ENCODE measurements at places on chromosomes 16 and 17.
A peak's percentile ranks its signal among the peaks of the same experiment; 100 is the strongest.

- DNase-seq: no peak
These were observed 432.2 kb downstream of the MAF start for GRCh38 chr16:79168321-79168720.

DNA sequence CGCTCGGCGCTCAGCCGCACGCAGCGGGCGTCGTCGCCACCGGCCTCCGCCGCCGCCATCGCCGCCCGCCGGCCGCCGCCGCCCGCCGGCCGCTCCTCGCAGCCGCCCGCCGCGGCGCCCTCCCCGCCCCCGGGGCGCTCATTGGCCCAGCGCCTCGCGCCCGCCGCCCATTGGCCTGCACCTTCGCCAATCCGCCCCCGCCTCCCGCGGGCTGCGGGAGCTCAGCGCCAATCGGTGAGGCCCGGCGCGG is at the start of gene PGP:
Gene PGP (minus strand): TSS at position 122 of the 250 bp plus-strand sequence. CDS start 63 bp downstream, at position 59.
- DNase-seq: no peak

DNA sequence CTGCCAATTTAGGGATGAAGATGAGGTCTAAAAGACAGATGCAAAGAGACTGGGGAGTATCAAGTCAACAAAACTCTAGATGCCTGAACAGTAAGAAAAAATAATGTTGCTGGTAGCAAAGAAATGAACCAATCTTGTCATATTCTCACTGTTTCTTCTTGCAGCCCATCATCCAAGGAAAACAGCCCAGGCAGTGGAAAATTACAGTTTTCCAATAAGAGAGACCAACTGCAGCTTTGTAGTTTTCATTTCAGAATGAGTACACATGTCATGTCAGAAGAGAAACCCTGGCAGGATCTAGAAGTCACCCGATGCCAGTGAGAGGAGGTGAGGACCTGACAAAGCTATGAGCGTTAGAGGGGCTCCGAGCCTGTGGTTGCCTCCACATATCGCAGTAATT is 500.4 kb upstream of the PSMD7 start:
- no peak for DNase-seq

DNA sequence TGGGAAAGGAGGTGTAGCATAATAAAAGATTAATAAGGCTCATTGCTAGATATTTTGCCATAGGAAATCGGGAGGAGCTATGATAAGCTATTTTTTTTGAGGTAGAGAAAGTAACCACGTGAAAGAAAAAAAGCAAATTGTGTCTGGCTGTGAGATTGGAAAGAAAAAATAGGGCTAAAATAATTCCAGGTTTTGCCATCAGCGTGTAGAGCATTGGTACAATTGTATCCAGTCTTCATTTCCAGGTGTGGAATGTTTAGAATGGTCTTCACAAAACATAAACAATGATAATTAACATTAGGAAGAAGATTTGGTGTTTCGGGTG is 1.1 kb downstream of the TANC2 start:
- no peak for DNase-seq

GRCh38 chr16:2496223-2497115 is 17.3 kb upstream of the ATP6V0C start:
- DNase-seq: no peak

- no peak for DNase-seq
These were observed 24.9 kb downstream of the BAHCC1 start for GRCh38 chr17:81419886-81420768.

GRCh38 chr17:66822009-66822408 is 12.9 kb upstream of the CACNG5 start:
- no peak for DNase-seq

GRCh38 chr16:86498671-86499439 is 11.5 kb upstream of the FOXF1 start:
- DNase-seq: no peak

- no peak for DNase-seq
These were observed 85.6 kb downstream of the WNT3 start for GRCh38 chr17:46732754-46733398.

DNA sequence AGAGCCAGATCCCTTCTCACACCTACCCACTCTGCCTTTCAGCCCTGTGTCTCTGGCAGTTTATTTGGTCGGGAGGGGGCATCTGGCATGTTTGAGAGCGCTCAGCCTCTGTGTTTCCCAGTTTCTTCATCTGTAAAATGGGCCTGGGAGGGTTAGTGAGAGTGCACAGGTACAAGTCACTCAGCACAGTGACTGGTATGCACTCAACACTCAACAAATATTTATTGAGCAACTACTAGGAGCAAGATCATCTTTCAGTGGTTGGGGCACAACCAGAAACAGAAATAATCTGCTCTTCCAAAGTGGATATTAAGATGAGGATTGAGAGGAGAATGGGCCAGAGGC is 13.7 kb upstream of the SRCIN1 start:
- peak; percentile 21 for DNase-seq

- no peak for DNase-seq
These were observed 73.7 kb downstream of the CNGB1 start for GRCh38 chr16:57897053-57897784.

DNA sequence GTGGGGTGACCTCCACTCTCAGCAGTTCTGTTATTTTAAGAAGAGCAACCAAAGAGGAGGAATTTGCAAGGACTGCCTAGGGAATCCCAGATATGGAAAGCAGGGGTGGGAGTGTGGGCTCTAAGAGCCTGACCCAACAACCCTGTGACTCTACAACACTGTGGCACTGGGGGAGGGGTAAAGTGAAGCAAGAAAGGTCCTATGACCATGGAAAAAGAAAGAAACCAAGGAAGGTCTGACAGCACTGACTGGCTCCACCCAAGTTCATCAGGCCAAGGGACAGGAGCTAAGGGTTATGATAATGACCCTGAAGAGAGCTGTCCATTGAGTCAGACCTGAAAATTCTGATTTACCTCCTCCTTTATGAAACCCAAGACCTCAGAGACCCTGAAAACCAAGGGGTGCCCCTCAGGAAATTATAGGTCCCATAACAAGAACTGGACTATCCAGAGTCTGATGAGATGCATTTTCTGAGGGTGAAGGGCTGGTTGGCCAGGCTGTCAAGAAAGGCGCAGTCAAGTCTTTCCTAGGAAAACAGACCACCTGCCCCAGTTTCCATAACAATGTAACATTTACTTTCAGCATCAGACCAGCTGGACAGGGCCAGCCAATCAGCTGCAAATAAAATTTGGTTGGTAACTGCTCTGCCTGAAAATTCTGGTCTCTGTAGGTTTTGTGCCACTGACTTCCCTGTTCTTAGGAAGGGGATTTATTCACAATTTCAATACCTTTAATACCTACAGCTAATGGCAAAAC is 53.8 kb upstream of the MTMR4 start:
- no peak for DNase-seq

- no peak for DNase-seq
These were observed 112.7 kb upstream of the CREBBP start for GRCh38 chr16:3993052-3993785.

- no peak for DNase-seq
These were observed 75.1 kb upstream of the GPRC5B start for GRCh38 chr16:19959736-19960135.

DNA sequence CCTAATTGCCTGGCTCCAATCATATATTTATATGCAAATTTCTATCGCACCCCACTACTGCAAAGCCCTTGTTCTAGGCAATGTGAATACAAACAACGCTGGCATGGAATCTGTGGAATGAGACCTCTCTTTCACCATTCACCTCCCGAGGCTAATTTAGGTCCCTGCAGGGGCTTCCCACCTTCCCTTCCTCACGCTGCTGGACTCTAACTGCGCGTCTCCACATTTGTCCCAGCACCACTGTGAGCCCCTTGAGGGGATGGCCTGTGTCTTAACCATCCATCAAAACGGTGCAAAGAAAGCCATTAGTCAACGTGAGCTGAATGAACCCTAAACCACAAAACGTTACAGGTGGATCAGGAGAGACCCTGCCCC is 1.6 kb downstream of the TMEM114 start:
- no peak for DNase-seq

- DNase-seq: no peak
These were observed 26.3 kb downstream of the STAT5B start for GRCh38 chr17:42249681-42250446.

GRCh38 chr17:32123782-32124181 is 18.5 kb upstream of the RHOT1 start:
- no peak for DNase-seq

DNA sequence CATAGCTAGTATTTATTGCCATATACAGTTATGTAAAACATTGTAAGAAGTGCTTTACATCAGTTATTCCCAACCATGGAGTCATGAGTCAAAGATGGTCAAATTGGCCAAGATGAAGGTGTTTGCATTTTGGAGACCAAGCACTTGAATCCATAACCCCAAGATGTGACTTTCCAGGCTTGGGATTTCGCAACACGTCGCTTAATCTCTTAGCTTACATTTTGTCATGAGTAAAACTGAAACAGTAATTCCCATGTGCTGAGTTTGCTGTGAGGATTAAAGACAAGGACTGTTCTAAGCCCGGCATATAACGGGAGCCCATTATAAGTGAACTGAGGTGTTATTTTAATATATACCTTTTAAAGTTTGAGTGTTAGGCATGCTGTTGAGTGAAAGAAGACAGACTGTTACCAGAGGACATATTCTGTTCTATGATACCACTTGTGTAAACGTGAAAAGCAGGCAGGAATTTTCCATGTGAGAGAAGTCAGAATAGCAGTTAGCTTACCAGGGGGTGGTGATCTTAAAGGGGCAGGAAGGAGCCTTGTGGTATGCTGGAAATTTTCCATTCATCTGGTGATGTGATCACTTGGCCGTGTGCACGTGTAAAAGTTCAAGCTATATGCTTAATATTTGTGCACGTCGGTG is 484.9 kb downstream of the WWOX start:
- DNase-seq: no peak

DNA sequence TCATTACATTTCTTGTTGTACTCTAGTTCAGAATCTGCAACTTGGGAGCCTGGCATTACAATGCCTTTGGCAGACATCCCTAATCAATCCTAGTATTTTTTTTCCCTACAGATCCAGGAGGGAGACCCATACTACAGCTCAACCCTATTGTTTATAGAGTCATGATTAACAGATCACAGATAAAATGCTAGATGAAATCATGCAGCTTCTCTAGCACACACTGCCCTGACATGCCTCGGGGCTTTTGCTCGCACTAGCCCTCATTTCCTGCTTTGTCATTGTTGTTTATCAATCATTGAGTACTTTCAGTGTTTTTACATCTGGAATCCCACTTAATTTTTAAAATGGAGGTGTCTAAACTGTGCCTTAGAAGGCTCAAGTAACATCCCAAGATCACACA is 412.5 kb downstream of the CA10 start:
- DNase-seq: no peak

DNA sequence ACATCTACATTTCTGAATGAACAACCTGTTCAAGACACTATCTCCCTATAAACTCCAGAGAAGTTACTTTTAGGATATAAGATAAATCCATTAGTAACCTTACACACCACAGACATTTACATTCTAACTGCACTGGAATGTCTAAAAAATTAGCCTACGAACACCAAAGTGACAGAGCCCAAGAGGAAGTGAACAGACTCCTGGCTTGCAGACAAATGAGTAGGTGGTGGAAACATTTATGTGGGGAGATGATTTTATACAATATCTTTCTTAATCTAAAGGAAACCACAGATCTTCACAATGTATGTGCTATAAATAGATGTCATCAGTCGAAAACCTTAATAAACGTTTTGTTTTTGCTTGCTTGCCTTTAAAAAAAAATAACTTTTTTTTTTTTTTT is 18.8 kb downstream of the ZNF652 start:
- DNase-seq: no peak

DNA sequence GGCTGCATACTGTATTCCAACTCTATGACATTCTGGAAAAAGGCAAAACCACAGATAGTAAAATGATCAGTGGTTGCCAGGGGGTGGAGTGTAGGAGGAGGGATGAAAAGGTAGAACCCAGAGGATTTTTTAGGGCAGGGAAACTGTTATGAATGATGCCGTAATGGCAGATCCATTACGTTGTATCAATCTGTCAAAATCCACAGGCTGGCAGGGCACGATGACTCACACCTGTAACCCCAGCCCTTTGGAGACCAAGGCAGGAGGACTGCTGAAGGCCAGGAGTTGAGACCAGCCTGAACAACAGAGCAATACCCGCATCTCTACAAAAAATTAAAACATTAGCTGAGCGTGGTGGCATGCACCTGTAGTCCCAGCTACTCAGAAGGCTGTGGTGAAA is 91.8 kb downstream of the RMI2 start:
- no peak for DNase-seq

GRCh38 chr16:4426021-4426684 is 485 bp downstream of the DNAJA3 start:
- no peak for DNase-seq

DNA sequence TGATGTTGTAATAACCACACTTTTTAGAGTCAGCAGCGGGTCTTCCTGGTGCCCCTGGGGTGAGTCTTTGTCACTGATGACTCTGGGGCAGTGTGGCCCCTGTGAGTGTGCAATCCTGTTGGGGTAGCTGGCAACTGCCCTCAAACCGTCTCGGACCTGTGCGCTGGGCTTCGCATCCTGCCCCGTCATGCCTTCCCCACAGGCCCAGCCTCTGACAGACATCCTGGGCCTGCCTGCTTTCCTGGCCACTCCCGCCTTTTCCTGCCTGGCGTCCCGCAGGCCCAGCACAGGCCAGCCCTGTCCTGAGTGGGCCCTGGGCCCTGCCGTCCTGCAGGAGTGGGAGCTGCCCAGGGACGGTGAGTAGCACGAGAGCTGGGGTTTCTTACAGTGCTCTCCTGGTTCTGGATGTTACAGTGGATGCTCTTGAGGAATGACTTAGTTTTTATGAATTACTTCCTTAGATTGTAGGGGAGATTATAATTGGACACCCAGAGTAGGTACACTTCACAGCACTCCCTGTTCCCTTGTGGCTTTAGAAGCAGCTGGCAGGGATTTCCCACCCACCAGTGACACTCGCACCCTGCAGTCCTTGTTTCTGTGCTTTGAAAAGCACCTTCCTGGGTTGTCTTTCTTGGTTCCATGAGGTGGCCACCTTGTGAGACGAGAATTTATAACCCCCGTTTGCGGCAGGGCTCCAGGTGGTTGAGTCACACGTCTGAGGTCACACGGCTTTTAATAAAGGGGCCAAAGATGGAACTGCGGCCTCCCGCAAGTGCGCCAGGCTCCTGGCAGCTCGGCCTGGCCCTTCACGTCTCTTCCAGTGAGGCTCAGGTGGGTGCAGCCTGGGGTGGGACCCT is 50.0 kb upstream of the CAPN15 start:
- DNase-seq: no peak

GRCh38 chr17:82384730-82385481 is 13.3 kb downstream of the UTS2R start:
- DNase-seq: no peak

GRCh38 chr16:77584205-77584859 is 138.0 kb upstream of the NUDT7 start:
- no peak for DNase-seq

GRCh38 chr17:59415397-59415796 is 83.9 kb downstream of the YPEL2 start:
- no peak for DNase-seq

GRCh38 chr16:88569614-88569984 is 604 bp upstream of the ZC3H18 start:
- DNase-seq: no peak

- no peak for DNase-seq
These were observed 237.3 kb downstream of the XYLT1 start for GRCh38 chr16:17233318-17234002.

DNA sequence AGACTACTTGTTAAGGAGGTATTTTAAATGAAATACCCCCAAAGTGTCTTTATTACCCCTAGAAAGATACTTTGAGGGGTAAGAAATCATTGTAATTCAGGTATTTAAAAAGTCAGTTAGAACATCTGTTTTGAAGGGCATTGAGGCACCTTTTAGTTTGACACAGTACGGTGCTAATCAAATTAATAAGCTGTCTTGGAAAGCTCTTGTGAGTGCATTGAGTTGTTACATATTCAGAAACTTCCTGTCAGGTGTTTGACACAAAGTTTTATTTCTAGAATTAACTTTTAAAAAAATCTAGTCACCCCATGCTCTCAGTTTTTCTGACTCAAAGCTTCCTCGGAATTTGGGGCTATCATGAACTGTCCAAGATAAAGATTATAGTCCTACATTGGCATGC is 4.6 kb downstream of the RBBP6 start:
- DNase-seq: no peak

Measured in suprapubic skin (tissue), 4 donors.